ENCODE measurements at places on chromosomes 11 and 22.

GRCh38 chr11:72965672-72966071, 151.5 kb downstream of the ATG16L2 start:
- DNase-seq: no peak

DNA sequence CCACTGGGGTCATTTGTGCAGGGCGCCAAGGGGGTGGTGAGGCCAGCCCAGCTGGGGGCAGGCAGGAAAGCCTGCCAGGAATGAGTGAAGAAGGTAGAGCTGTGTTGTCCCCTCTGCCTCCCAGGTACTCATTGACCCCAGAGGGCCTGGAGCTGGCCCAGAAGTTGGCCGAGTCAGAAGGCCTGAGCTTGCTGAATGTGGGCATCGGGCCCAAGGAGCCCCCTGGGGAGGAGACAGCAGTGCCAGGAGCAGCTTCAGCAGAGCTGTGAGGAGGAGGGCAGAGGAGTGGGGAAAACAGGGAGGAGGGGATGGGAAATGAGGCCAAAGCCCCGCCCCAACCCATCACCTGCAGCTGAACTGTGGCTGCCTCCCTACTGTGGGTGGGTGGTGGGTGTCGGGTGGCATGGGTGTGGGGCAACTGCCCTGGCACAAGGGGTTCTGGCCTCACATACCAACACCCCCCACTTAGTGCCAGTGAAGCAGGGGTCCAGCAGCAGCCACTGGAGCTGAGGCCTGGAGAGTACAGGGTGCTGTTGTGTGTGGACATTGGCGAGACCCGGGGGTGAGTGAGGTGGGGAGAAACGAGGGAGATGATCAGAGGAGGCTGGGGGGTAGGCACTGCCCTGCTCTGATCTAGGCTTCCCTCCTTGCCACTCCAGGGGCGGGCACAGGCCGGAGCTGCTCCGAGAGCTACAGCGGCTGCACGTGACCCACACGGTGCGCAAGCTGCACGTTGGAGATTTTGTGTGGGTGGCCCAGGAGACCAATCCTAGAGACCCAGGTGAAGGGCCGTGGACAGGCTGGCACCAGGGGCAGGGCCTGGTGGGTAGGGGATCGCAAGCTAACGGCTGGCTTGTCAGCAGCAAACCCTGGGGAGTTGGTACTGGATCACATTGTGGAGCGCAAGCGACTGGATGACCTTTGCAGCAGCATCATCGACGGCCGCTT, 3.0 kb downstream of the MUS81 start:
- DNase-seq: peak; percentile 0

DNA sequence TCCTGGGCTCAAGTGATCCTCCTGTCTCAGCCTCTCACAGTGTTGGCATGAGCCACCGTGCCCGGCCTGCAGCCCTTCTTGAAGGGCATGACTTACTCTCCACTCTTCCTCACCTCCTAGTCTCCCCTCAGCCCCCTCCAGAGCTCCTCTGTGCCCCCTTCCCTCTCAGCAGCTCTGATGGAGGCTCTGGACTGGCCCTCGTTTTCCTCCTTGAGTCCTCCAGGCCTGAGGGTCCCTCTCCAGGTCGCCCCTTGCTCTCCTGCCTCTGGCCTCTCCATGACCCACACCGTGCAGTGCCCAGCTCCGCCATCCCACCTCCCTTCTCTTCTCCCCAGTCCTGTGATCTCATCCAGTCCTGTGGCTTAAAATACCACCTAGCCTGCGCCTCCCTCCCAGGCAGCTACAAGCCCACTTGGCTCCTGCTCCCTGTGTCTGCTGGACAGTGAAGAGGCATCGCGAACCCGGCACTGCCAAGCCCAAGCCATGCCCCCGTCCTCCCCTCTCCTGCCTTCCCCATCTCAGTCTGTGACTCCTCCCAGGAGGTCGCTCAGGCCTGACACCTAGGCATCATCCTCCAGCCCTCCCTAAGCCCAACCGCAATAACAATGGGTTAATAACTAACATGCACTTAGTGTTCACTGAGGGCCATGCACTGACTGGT, 11.9 kb downstream of the KCNJ4 start:
- DNase-seq: no peak

DNA sequence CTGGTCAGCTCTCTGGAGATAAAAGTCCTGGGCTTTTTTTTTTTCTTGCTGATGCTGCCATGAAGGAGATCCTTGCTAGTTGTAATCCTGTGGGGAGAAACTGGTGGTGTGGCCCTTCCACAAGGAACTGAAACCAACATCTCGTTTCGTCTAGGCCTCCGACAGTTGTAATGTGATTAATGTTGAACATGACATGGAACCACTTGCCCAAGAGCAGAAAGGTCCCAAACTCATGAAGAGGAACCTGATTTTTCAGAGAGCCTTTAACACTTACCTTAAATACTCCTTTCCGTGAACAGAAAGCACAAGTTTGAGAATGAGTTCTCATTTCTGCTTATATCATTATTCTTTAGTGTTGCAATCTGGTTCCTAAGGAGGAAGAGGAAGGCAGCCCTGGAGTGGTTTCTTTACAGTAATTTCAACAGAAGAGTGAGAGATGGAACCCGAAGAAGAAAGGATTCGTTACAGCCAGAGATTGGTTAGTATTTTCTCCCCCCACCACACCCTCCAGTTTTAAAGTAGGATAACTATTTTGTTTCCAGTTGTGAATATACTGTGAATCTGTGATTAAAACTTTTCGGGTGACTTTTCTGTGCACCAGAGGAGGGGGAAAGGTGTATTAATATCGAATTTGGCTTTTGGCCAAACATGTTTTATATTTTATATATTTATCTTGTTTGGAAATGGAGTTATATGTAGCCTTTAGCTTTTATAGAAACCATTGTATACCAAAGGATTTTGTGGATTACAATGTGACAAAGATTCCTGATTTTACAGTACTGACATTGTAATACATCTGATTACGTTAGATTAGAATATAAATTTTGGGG, 2.0 kb downstream of the KDM2A start:
- DNase-seq: no peak

DNA sequence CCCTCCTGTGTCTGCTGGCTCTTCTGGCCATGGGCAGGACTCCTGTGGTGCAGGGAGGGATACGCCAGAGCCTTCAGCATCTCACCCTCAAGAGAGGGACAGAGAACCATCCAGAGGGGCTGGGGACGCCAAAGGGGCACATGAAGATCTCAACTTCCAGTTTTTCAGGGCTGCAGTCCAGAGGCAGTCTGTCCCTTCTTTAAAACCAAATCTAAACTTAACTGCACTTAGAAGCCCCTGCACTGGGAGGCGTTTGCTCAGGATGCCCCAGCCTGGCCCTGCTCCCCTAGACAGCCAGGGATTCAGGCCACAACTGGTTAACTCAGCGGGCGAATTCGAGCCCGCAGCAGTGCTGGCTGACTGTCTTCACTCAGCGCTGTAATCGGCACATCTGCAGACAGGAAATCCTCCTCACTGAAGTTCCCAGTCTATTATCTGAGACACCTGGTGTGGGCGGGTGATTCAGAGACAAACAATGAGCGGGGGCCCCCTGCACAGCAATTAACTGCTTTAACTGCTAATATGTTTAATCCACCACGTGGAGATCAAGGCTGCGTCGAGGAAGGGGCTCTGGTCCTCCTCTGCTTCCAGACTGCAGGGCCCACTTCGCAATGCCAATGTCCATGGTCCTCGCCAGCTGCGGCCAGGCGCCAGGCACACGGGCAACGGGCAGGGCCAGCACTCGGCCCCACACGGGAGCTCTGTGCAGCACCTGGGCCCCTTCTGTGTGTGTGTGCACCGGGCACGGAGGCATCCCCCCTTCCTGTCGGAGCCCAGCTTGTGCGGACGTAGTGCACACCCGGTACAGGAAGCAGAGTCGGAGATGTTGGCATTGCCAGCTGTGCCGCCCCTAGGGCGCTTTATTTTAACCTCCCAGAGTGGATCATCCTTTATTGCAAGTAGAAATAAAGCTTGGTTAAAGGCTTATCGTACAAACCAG, 36.9 kb upstream of the GNB1L start:
- peak; percentile 80 for DNase-seq

DNA sequence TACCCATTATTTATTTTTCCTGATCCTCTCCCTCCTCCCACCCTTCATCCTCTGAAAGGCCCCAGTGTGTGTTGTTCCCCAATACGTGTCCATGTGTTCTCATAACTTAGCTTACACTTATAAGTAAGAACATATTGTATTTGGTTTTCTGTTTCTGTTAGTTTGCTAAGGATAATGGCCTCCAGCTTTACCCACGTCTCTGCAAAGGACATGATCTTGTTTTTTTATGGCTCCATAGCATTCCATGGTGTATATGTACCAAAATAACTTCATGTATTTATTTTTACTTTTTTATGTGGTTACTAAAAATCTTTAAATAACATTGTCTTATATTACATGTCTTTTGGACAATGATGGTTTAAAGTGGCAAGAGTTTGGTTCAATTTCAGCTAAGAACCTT, 15.2 kb downstream of the PDGFD start:
- no peak for DNase-seq

- DNase-seq: no peak
Measured at GRCh38 chr11:65254724-65255123, 7.0 kb upstream of the POLA2 start.

GRCh38 chr11:4071914-4072313, 22.7 kb upstream of the RRM1 start:
- DNase-seq: no peak

DNA sequence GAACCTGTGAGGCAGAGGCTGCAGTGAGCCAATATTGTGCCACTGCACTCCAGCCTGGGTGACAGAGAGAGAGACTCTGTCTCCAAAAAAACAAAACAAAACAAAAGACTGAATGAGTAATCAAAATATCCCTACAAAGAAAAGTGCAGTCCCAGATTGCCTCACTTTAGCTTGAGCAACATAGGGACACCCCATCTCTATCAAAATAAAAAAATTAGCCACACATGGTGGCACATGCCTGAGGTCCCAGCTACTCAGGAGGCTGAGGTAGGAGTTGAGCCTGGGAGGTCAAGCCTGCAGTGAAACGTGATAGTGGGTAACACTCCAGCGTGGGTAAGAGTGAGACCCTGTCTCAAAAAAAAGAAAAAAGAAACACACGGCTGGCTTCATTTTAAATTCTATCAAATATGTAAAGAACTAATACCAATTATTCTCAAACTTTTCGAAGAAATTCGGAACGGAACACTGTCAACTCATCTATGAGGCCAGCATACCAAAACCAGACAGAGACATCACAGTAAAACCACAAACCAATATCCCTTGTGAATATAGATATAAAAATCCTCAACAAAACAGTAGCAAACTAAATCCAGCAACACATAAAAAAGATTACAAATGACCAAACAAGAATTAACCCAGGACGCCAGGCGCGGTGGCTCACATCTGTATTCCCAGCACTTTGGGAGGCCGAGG, 12.9 kb downstream of the CHEK2 start:
- no peak for DNase-seq

DNA sequence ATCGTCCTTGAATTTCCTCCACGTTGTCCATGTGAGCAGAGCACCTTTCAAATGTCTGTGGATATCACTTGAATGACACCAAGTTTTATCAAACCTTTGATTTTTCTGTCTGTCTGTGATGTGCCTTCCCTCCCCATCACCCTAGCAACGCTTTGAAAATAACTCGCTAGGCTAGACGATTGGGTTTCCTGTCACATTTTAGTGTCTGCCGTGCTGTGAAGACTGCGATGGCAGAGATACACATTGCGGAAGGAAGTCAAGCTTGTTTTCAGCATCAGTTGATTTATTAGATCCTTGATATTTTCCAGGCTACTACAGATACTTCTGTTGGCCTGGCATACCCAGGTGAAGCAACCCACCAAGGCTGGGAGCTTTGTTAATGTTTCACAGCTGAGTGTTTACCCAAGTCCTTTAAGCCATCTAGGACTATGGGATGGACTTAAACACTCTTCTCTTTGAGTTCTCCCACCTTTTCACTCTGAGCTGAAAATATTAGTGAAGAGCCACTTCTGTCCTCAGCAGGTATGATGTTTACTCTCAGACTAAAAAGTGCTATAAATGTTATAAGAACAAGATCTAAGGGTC, 93.6 kb upstream of the CD44 start:
- DNase-seq: peak; percentile 80

GRCh38 chr11:131999084-131999483, 628.7 kb downstream of the NTM start:
- DNase-seq: no peak

GRCh38 chr11:115257270-115257669, 246.9 kb downstream of the CADM1 start:
- DNase-seq: no peak

DNA sequence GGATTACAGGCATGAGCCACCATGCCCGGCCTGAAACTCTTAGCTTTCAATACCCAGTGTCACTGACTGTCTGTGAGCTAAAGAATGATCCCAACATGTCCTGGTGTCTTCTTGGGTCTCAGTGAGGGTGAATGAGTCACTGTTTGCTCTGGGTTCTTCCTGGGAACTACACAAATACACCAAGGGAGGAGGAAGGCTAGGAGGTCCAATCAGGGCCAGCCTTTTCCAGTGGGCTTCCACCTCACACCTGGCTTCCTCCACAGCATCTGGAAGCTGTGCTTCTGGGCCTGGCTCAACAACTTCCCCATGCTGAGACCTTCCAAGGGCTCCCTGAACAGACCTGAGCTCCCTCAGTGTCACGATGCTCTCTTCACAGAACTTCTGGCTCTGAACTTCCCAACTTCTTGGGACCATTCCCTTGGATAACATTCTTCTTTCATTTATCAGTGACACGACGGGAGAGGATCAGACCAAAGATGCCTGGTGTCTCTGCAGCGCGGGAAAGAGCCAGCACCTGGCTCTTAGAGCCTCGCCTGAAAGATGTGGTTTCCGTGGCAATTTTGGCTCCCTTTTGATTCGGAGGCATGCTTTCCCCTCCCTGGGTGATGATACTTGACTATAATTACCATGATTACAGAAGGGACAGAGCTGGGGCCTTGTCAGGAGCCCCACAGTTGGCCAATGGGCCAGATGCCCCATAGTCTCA, 22.3 kb upstream of the CHRM4 start:
- DNase-seq: no peak

- DNase-seq: peak; percentile 17
Measured at GRCh38 chr11:12087075-12088004, 23.1 kb upstream of the MICAL2 start.

GRCh38 chr22:49112176-49112575, 715.5 kb downstream of the BRD1 start:
- no peak for DNase-seq

- no peak for DNase-seq
Measured at GRCh38 chr11:98307827-98308491, 712.8 kb upstream of the CNTN5 start.

- no peak for DNase-seq
Measured at GRCh38 chr11:6876914-6877313, 489 bp downstream of the OR10A4 start.

GRCh38 chr11:2928605-2929530, at the start of gene PHLDA2:
Gene PHLDA2, minus strand, starts transcription at chr11:2929420. Its CDS starts 56 bp downstream, at chr11:2929364.
- peak; percentile 43 for DNase-seq

- no peak for DNase-seq
Measured at GRCh38 chr22:41271787-41272186, 14.2 kb downstream of the RANGAP1 start.

All from effector CD4-positive, alpha-beta T cell (primary cell).